ENCODE measurements at places on chromosomes 7 and 10.
A peak's percentile ranks its signal among the peaks of the same experiment; 100 is the strongest.

GRCh38 chr7:115183431-115184057 lies 261.6 kb downstream of the MDFIC start:
- peak overlapping the region; percentile 2 for H3K4me3 ChIP-seq
- H3K4me1 ChIP-seq: peaks cover 14% of the 10 kb centered on the region
- H3K27me3 ChIP-seq: no peaks in the 10 kb centered on the region
- no peak for DNase-seq
- H3K27ac ChIP-seq: no peak overlapping the region

- peak overlapping the region; percentile 3 for H3K4me3 ChIP-seq
- no peak overlapping the region for H3K27ac ChIP-seq
- peaks cover 44% of the 10 kb centered on the region for H3K4me1 ChIP-seq
- no peaks in the 10 kb centered on the region for H3K27me3 ChIP-seq
- peaks cover 2% of the 10 kb centered on the region for H3K36me3 ChIP-seq
- DNase-seq: no peak
Measured at GRCh38 chr7:37394158-37394557, 54.5 kb downstream of the ELMO1 start.

DNA sequence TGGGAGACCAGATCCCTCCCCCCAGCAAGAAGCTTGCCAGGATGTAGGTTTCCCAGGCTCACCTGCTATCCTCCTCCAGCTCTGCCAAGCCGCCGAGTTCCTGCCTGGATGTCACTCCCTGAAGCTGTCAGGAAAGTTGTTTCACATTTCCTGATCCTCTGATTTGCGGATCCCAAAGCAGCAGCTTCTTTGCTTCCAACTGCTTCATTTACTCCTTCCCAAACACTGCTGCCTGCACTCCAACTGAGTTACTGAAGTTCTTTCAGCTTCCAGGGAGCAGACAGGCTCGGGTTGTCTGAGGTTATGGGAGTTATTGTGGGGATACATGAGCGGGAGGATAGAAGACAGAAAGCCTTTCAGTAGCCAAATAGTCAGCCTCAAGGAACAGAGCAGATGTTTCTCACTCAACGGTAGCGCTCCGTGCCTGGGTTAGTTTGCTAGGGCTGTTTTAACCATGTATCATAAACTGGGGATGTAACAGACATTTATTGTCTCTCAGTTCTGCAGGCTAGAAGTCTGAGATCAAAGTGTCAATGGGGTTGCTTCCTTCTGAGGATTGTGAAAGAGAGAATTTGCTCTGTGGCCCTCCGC lies 516.0 kb downstream of the REEP3 start:
- H3K27ac ChIP-seq: no peak overlapping the region
- no peak overlapping the region for H3K4me3 ChIP-seq
- no peak for DNase-seq
- H3K36me3 ChIP-seq: no peaks in the 10 kb centered on the region
- peaks cover 10% of the 10 kb centered on the region for H3K27me3 ChIP-seq

DNA sequence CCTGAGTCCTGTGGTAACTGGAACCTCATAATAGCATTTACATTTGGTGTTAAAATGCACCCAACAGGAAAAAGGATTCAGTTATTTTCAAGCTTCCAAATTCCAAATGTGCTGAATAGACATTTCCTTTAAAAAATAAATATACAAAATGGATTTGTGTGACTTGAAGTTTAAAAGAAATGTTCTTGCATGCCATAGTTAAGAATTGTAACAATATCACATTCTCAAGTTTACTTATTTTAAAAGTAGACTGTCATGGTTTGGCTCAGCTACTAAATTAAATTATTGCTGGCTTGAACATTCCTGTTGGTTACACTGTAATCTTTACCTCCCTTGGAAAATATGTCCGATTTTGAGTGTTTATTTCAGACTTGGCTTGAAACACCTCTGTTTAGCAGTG lies 31.5 kb downstream of the BICC1 start:
- no peak overlapping the region for H3K4me3 ChIP-seq
- DNase-seq: no peak
- no peaks in the 10 kb centered on the region for H3K4me1 ChIP-seq
- no peaks in the 10 kb centered on the region for H3K36me3 ChIP-seq
- no peaks in the 10 kb centered on the region for H3K27me3 ChIP-seq

Data from naive thymus-derived CD8-positive, alpha-beta T cell (primary cell).